ENCODE measurements at places on chromosomes 16 and 17.

DNA sequence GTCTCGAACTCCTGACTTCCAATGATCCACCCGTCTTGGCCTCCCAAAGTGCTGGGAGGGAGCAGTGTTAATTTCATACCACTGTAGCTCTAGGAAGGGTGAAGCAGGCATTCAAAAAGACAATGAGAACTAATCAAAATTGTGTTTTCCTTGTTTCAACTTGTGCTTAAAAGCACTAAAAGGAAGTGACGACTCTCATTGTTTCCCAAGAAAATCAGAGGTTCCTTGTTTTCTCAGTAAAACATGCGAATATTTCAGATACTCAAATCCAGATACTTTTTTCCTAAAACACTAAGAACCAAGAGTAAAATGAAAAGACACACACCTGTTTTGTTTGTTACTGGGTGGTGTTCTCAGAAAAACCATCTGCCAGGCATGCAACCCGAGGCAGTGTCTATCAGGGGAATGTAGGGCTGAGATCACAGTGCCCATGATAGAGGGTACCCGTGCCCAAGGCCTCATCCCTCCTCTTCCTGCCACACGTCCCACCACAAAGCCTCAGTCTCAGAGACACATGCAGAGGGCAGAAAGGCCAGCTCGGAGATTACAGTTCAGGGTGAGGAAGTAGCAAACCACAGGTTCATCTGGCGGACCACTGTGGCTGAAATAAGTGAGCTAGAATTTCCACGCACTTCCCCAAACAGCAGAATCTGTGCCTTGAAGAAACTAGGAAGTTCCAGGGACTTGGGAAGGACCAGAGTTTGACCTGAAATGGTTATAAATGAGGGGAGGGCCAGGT lies 33.7 kb downstream of the GINS3 start:
- no peak for DNase-seq

GRCh38 chr17:62616993-62617893 lies 10.2 kb upstream of the MRC2 start:
- no peak for DNase-seq

GRCh38 chr16:65054457-65054856 lies 67.4 kb downstream of the CDH11 start:
- no peak for DNase-seq

GRCh38 chr17:7569571-7569970 lies 7.9 kb downstream of the SENP3 start:
- DNase-seq: no peak

GRCh38 chr17:35257208-35257659 lies 14.4 kb downstream of the SLFN5 start:
- DNase-seq: peak; percentile 48

- DNase-seq: no peak
These were observed 7.0 kb downstream of the ATPAF2 start for GRCh38 chr17:18031955-18032354.

- no peak for DNase-seq
These were observed 266.1 kb downstream of the XYLT1 start for GRCh38 chr16:17204644-17205043.

GRCh38 chr17:74987909-74988711 lies 678 bp downstream of the CDR2L start:
- no peak for DNase-seq

GRCh38 chr17:43940630-43941029 lies 1.6 kb downstream of the PPY start:
- DNase-seq: no peak

- DNase-seq: no peak
These were observed 8.5 kb downstream of the SLFN12 start for GRCh38 chr17:35423761-35424160.

- peak; percentile 33 for DNase-seq
These were observed 14.4 kb upstream of the FAAP100 start for GRCh38 chr17:81566461-81567126.

GRCh38 chr16:54605536-54606066 lies 319.0 kb upstream of the IRX3 start:
- DNase-seq: no peak

DNA sequence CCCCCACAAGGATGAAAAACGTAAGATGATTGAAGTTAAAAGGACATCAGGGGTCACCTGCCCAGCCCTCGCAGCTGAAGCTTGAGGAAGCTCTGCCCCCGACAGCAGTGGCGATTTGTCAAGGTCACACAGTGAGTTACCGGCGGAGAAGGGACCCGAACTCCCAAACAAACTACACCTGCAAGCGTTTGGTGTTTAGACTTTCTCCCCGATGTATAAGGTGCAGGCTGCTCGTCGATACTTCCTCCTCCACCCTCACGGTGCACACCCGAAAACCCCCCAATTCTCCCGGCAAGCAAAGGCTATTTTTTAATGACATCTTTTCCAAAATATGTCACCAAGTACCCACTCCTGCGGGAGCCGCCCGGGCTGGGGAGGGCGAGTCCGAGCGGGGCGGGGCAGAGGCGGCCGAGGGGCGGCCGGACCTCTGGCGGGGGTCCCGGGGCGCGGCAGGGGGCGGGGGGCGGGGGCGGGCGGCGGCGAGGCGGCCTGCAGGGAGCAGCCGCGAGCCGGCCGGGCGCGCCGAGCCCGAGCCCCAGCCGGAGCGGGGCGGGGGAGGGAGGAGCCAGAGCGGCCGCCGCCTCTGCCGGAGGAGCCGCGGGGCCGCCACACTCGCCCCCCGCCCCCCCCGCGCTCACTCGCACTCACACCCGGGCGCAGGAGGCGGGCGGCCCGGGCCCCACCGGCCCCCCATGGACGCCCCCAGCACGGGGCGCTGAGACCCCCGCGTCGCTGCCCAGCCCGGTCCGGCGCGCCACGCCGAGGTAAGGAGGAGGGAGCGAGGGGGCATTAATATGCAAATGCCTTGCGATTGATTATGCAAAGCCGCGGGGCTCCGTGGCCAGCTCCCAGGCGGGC lies at the start of gene THRA:
Gene THRA (plus strand): TSS at position 637 of the 858 bp plus-strand sequence. CDS start 11,524 bp downstream, outside the sequence.
- no peak for DNase-seq

GRCh38 chr17:146983-147761 lies 9.8 kb downstream of the SCGB1C2 start:
- DNase-seq: no peak

- DNase-seq: no peak
These were observed 521 bp downstream of the C16orf87 start for GRCh38 chr16:46830417-46830901.

- no peak for DNase-seq
These were observed 9.1 kb downstream of the NAGPA start for GRCh38 chr16:5024632-5025031.

DNA sequence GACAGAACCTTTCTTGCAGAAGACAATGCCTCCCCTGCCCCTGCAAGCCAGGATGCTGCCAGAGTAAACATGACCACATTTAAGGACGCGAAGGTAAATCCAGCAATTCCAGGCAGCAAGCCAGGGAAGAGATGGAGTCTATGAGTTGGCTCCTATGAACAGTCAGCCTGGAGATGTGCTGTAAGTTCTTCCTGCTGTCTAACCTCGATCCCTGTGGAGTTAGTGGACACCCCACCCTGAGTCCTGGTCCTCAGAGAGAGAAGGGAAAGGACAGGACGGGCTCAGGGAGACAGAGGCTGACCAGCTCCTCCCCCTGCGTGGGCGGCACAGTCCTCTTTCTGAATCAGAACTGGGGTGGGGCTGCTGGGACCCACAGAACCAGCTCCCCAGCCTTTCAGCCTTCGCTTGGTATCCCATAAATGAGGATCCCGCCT lies 24.9 kb downstream of the CDC42EP4 start:
- DNase-seq: no peak

DNA sequence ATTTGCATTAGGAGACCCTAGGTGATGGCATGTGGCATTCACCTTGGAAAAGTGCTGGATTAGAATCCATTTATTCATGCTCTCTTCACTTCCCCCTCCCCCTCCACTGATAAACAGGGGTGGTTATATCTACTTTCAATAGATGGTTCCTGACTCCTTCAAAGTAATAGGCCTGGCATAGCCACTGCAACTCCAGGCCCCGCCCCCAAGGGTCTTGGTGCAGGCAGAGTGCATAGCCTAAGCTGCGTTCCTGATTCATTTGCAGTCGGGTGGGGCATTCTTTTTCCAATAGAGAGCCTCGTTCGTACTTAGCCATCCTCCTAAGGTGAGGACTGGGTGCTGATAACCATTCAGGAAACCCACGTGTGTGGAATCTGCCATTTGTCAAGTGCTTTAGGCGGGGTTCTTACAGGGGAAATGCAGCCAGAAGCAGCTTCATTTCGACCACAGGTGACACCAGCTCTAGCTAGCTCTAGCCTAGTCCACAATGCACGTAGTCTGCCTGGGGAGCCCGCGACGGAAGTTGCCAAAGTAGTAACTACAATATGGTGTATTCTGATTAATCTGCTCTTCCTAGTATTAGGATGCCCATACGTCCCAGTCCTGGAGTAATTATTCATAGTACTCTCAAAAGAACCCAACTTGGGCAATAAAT lies 11.1 kb downstream of the UBE2O start:
- DNase-seq: no peak

DNA sequence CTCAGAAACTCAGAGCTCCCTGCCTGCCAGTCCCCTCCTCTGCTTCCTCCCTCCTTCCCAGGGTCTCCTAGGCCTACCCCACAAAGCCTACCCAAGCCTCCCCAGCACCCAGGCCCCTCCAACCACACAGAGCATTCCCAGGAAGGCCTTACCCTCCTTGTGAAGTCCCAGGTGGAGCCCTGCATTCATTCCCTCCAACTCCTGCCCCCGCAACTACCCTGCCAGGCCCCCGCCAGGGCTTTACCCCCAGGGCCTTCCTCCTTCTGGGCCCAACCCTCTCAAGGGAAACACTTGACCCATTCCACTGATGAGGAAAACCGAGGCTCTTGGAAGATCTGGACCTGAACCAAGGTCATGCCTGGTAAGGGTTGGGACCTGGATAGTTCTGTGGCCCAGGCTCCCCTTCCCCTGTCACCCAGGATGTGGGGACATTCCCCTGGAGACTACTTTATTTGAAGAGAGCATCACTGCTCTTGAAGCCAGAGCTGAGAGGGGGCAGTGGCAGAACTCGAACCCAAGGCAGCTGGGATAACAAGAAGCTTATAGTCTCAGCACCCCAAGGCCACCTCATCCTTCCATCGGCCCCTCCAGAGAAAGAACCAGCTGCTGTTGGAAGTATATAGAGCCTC lies 12.5 kb downstream of the PLLP start:
- no peak for DNase-seq

DNA sequence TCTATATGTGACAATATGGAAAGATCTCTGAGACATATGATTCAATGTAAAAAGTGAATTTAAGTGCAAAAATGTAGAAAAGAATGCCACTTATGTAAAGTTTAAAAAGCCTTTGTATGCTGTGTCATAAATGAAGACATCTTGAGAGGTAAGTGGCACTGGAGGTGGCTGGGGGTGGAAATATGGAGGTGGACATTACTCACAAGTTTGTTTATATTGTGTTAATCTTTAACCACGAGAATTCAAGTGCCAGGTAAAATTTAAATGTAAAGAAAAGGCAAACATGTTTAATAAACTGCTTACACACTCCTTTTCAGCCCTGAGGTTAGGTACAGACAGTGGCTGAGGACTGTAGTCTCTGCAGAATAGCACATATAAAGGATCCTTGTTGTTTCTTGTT lies 235.1 kb downstream of the ABCC12 start:
- DNase-seq: no peak

GRCh38 chr17:66677201-66677981 lies 157.5 kb upstream of the CACNG5 start:
- DNase-seq: no peak

DNA sequence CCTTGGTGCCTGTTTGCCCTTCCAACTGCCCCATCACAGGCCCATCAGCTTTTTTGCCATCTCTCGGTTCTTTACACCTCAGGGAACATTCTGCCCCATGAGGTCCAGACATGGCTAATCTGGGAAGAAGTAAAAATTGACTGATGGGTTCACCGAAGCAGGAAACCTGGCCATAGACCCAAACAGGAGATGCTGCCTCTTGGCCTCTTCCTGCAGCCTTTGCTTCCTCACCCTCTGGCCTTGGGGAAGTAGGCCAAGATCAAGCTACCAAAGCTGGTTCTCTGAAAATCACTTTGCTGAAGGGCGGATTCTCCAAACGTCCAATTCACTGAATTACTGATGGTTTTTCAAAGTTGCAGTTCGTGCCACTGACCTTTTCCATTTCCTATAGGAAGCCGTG lies 56.1 kb downstream of the ARSG start:
- no peak for DNase-seq

- DNase-seq: no peak
These were observed 64.3 kb upstream of the RBL2 start for GRCh38 chr16:53369921-53370320.

- no peak for DNase-seq
These were observed 5.5 kb downstream of the OR1F1 start for GRCh38 chr16:3193221-3194212.

DNA sequence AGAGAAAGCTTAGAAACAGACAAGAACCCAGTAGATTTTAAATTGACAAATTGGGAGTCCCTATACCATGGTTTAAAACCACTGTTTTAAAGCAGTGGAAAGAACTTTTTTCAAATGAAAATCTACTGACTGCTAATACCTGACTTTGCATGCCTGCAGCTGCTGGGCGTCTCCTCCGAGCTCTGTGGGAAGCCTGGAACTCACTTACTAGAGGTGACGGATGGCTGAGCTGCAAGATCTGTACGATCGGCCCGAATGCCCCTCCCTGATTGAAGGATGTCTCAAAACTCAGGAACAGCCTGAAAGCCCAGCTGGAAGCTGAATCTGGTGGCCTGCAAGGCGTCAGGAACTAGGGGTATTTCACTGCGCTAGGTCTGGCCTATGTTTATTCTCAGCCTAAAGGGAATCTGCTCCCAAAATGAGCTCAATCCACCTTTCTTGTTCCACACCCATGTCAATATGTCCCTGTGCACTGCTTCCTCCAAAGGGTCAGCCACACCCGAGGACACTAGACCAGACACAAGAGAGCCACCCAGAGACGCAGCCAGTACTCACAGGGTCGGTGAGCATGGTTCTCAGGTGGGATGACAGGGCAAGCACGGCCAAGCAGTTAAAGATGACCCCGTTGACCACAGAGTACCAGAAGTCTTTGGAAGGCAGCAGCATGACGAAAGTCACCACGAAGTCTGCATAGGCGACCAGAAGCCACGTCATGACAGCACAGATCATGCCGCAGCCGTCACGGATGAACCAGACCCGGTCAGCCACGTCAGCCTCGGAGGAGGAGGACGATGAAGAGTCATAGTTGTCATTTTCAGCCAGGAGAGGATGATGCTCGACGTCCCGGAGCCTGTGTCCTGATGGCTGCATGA lies 21.4 kb downstream of the ZDHHC7 start:
- DNase-seq: no peak

- no peak for DNase-seq
These were observed 132.7 kb downstream of the FTO start for GRCh38 chr16:53836680-53837079.

- DNase-seq: no peak
These were observed 94.6 kb downstream of the BANP start for GRCh38 chr16:88045820-88046303.

- DNase-seq: no peak
These were observed 29.7 kb downstream of the MPP2 start for GRCh38 chr17:43877451-43878155.

DNA sequence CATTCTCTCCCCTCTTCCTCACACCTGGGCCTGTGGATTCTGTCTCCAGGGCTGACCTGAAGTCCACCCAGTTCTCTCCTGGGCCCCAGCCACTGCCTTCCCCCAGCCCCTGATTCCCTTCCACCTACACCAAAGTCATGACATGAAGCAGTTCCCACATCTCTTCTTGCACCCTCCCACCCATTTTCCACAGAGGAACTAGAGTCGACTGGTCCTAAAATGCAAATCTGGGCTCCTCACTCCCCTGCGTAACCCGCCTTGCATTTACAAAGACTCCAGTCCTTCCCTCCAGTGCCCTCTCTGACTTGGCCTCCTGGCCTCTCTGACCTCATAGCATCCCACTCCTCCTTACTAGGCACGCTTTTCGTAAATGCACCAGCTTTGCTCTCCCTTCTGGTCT lies 14.8 kb downstream of the COX6A2 start:
- DNase-seq: no peak
